ENCODE measurements at places on chromosomes 16 and 17.

GRCh38 chr17:15996322-15996721 is 3.2 kb downstream of the ZSWIM7 start:
- no peak for DNase-seq

- peak; percentile 29 for DNase-seq
Measured at GRCh38 chr17:19762515-19762961, 14.4 kb upstream of the ALDH3A1 start.

- no peak for DNase-seq
Measured at GRCh38 chr17:39782481-39782880, 44.7 kb downstream of the GRB7 start.

DNA sequence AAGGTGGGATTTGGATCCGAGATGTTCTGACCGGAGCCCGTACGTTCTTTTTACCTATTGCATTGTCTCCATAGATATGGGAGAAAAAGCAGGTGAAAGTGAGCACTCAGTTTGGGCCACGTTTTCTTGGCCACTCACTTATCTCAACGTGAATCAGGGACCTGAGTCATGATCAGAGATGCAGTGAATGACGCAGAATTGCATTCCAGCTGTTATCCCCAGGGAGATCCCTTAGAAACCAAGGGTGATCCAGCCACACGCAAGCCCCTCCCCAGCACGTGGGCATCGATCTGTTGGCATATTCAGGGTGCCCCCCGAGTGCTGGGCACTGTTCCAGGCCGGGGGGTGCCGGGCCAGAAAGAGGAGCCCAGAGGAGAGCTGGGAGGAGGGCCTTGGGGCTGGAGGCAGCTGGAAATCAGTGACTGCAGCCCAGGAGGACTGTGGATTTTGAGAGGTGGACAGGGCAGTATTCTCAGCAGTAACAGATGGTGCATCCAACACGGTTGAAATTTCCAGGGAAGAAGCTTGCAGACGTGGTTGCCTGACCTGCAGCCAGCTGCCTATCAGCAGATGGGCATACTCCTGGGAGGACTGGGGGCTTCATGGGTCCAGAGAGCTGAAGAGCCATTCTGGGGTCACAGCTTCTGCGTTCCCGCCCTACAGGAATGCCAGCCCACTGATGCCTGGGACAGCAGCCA is 87.2 kb upstream of the CACNG5 start:
- no peak for DNase-seq

DNA sequence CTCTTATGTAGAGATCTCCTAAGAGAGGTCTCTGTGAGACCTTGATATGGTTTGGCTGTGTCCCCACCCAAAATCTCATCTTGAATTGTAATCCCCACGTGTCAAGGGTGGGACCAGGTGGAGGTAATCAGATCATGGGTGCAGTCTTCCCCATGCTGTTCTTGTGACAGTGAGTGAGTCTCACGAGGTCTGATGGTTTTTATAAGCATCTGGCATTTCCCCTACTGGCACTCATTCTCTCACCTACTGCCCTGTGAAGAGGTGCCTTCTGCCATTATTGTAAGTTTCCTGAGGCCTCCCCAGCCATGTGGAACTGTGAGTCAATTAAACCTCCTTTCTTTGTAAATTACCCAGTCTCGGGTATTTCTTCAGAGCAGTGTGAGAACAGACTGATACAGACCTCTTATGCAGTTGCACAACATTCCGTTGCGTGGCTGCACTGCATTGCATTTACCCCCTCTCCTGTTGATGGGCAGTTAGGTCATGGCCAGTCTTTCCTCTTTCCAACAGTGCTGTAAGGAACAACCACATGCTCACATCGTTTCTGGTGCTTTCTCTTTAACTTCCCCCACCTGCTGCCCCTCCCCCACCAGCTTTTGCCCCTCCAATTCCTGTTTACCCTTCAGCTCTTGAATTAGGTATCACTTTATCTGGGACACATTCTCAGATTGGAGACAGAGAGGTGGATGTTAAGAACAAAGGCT is 43.6 kb upstream of the MED9 start:
- DNase-seq, result no peak

- no peak for DNase-seq
Measured at GRCh38 chr16:59116744-59117143, 382.6 kb upstream of the GOT2 start.

- DNase-seq, result no peak
Measured at GRCh38 chr16:86994651-86995171, 322.5 kb downstream of the C16orf95 start.

GRCh38 chr16:30758988-30759491 is 2.8 kb downstream of the CFAP119 start:
- no peak for DNase-seq

GRCh38 chr16:73326770-73327470 is 279.0 kb upstream of the ZFHX3 start:
- DNase-seq, result no peak

DNA sequence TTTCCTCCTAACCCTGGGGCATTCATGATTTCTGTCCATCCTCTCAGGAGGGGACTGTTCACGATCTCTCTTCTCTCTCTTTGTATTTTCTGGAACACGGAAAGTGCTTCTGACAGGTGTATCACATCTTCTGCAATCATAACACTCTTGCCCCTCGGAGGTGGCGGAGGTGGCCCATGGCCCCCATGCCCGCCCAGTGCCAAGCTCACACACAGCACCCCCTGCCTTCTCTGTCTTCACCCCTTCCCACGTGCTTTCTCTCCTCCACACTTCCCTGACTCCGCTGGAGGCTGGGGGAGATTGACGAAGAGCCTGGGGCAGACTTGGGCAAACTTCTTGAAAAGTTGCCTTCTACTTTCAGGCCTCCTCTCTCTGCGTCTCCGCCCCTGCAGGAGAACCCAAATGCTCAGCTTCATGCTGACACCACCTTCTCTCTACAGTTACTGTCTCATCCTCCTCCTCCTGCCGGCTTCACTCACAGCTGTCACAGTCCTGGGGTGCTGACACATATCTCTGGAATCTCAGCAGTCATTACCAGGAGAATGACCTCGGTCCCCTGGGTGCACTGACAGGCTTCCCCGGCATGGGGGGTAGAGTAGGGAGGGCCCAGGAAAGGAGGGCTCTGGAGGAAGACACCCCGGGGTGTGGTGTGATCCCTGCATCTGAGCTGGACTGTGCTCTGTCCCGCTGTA is 127.1 kb downstream of the ENGASE start:
- DNase-seq, result no peak

GRCh38 chr17:16273929-16274339 is 56.9 kb downstream of the PIGL start:
- no peak for DNase-seq

DNA sequence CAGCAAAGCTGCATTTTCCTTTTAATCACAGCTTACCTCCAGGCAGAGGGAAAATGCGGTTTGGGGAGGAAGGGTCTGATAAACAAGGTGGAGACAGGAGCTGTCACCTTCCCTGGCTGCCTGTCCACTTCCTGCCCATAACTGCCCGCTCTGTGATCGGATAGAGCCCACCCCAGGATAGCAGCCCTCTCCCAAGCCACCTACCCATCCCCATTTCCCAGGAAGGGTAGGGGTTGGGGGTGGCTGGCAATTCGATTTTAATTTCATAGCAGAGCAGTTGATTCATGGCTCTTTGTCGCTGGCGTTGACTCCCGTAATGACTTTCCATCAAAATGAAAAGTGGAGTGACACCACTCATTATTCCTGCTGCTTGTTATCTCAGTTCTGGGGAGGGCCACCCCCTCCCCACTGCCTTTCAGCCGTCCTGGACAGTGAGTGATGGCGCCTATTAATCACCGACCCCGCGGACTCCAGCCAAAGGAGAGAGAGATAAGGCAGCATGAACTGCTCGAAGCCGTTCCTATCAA is 11.2 kb downstream of the CDK5RAP3 start:
- DNase-seq, result no peak

- no peak for DNase-seq
Measured at GRCh38 chr16:89931964-89932363, 8.8 kb downstream of the TUBB3 start.
